8988T (cell line): ENCODE measurements at places on chromosomes 11 and 22.
A peak's percentile ranks its signal among the peaks of the same experiment; 100 is the strongest.

GRCh38 chr22:41028841-41029240 is 63.6 kb upstream of the EP300 start:
- no peak for DNase-seq

DNA sequence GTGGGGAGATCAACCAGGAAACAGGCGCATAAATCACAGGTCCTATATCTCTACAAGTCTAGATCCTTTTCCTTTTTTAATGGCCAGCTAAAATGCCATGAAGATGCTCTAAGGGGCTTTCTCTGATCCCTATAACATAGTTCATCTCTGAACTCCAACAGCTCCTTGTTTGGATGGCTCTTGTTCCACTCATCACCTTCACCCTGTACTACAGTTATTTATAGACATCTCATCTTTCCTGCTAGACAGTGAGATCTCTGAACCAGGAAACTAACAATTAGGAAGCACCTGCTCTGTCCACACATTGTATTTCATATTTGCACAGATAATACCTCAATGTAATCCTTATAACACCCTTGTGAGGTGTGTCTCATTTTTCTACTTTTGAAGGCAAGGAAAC is 31.6 kb downstream of the KCNA4 start:
- DNase-seq: no peak

DNA sequence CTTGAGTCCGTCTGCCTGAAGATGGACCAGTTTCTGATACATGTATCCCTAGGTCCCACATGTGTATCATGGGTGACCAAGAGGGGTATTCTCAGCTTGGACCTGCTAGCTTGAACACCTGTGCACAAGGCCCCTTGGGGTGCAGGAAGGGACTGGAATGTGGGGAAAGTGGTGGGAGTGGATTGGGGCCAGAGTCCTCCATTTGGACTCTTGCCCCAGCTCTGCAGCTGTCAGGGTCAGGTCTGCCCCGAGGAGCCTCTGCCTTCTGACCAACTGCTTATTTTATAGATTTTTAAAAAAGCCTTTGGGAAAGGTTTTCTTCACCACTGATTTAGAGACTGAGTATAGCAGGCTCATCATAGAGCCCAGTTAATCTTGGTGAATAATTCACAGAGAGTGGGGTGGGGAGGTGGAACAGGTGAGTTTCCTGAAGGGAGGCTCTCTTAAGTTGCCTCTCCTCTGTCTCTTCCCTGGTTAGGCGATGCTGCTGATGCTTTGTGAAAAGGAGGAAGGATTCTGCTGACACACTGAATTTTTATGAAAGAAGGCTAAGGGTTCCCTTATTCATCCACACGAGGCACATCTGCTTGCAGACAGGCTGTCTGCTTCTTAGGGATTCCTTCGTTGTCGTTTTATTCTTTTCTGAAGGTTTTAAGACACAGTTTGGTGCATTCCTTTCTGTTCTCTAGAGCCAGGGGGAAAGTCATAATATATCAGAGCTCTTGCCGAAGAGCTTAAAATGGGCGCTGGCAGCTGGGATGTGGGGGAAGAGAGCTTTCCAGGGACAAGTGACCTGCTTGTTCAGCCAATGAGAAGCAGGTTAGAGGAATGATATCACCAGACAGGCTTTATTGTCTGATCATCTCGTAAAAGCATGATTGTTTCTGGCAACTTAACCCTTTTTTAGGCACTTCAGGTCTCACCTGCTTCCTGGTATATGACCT is 19.9 kb downstream of the TRIM44 start:
- no peak for DNase-seq

GRCh38 chr11:30585125-30585891 is 845 bp downstream of the MPPED2 start:
- peak; percentile 51 for DNase-seq

DNA sequence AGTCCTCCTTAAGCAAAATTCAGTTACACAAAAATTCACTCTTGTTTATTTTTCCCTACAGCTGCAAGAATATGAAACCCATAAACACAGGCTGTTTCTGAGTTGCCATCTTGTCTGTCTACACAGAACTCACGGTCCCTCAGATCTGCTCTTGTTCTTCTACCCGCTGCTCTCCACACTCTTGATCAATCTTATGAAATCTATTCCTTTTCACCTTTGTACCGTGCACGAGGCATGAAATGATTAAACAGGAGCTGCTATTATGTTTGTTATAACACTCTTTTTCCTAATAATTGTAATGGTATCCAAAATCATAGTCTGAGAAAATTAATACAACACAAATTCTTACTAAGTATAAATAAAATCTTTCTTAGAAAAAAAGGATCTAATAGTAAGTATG is 266.1 kb upstream of the PITPNB start:
- DNase-seq: no peak

- DNase-seq: no peak
Observed at GRCh38 chr11:46697303-46697702, 3.1 kb downstream of the ARHGAP1 start.

DNA sequence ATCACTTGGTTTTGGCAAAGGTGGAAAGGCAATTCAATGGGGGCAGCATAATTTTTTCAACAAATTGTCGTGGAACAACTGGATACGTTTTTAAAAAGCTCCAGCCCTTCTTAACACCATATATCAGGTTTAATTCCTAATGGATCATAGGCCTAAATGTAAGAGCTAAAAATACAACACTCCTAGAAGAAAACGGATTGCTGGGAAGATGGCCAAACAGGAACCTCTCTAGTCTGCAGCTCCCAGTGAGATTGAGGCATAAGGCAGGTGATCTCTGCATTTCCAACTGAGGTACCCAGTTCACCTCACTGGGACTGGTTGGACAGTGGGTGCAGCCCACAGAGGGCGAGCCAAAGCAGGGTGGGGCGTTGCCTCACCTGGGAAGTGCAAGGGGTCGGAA is 32.4 kb upstream of the SCGB1D1 start:
- DNase-seq: no peak

GRCh38 chr11:28026634-28027290 is 81.2 kb downstream of the KIF18A start:
- no peak for DNase-seq

- DNase-seq: no peak
Observed at GRCh38 chr11:71491531-71491930, 35.5 kb upstream of the KRTAP5-7 start.

- no peak for DNase-seq
Observed at GRCh38 chr11:127492029-127492428, 491.5 kb upstream of the KIRREL3 start.

GRCh38 chr22:48489551-48490499 is 1337.8 kb downstream of the BRD1 start:
- DNase-seq: no peak

DNA sequence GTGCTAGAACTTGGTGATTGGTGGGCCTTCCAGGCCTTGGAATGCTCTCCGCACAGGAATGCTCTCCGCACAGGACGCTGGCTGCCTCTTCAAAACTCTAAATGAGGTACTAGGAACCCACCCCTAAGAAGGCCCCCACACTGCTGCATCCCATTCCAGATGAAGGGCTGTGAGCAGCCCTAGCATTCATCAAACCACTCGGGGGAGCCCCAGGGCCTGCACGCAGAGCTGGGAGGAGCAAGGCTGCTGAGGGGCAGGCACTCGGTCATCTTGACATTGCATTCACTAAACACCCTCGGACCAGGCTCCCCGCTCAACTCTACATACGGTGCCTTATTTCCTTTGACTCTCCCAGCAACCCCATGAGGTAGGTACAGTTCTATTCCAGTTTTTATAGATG is 49.2 kb upstream of the EMID1 start:
- peak; percentile 31 for DNase-seq

- no peak for DNase-seq
Observed at GRCh38 chr22:19965771-19966709, 24.4 kb upstream of the TXNRD2 start.

GRCh38 chr22:19122752-19123492 is 710 bp upstream of the DGCR2 start:
- peak; percentile 58 for DNase-seq

DNA sequence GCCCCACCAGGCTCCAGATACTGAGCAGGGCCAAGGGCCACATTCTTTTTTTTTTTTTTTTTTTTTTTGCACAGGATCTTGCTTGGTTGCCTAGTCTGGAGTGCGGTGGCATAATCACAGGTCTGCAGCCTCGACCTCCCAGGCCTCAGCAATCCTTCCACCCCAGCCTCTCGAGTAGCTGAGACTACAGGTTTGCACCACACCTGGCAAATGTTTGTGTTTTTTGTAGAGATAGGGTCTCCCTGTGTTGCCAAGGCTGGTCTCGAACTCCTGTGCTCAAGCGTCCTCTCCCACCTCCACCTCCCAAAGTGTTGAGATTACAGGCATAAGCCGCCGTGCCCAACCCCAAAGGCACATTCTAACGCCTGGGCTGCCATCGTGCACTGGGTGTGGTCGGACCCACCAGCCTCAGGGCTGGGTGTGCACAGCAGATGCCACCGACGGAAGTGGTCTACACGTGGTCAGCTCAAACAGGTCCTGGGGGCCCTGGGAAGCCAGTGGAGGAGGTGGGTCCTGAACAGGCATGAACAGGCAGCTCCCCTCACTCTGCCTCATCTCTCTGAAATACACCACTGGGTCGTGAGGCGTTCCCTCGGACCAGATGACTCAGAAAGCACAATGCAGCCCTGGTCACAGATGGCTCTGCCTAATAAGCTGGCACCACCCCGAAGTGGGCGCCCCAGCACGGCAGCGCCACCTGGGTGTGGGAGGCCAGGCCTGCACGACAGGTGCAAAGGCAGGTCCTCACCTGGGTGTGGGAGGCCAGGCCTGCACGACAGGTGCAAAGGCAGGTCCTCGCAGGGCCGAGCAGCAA is 5.1 kb upstream of the B4GALNT4 start:
- DNase-seq: peak; percentile 97

DNA sequence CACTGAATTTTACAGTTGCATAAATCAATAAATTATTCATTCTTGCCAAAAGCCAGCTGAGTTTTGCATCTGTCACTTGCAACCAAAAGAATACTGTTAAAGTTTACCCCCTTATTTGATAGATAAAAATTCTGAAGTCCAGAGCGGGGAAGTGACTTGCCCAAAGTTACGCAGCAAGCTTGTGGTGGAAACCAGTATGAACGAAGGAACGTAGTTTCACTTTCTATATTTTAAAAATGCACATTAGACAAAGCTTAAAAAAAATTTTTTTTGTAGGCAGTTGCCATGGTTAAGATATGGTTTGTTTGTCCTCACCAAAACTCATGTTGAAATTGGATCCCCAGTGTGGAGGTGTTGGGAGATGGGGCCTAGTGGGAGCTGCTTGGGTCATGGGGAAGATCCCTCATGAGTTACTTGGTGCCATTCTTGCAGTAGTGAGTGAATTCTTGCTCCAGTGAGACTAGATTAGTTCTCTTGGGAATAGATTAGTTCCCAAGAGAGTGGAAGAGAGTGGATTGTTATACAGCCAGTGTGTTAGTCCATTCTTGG is 46.3 kb upstream of the SEZ6L start:
- no peak for DNase-seq

DNA sequence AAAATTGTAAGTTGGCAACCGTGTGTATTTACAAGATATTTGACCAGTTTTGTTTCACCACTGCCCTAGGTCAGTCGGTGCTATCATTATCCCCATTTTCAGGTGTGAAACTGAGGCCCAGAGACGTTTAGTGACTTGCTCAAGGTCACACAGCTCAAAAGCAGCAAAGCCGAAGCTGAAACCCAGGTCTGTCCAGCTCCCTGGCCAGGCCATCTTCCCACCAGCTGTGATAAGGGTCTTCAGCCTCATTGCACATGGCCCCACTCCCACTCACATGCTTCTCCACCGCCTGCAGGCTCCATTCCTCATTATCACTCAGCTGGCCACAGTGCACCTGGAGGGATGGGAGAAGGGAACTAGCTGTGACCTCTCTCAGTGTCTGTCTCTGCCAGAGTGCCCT is 83.2 kb downstream of the PDE2A start:
- no peak for DNase-seq

DNA sequence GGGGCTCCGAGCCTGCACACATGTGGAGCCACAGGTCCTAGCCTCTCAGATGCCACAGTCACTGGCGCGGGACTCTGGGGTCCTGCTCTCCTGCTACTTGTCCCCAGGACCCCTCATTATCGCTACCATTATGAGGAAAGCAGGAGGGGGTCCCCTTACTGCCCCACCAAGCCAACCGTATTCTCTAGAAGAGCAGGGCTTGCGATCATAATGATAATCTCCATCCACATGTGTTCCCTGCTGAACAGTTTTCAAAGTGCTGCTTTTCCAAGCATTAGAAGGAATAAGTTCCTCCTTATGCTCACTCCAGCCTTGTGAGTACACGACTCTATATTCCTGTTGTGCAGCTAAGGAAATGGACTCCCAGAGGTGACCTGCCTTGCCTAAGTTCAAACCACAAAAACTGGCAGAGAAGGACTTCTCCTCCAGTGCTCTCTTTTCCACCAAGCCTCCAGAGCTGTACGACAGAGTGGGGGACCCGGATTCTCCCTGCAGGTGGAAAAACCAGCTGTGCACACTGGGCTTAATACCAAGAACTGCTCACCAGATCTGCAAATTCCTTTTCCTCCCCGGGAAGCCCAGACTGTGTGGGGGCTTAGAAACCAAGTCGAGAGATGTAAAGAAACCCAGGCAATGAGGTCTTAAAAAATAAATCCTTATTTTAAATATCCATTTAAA is 92.8 kb upstream of the DRD2 start:
- DNase-seq: no peak

GRCh38 chr11:79570104-79570503 is 129.3 kb upstream of the TENM4 start:
- DNase-seq: no peak
